ENCODE measurements at places on chromosomes 12 and 14.

DNA sequence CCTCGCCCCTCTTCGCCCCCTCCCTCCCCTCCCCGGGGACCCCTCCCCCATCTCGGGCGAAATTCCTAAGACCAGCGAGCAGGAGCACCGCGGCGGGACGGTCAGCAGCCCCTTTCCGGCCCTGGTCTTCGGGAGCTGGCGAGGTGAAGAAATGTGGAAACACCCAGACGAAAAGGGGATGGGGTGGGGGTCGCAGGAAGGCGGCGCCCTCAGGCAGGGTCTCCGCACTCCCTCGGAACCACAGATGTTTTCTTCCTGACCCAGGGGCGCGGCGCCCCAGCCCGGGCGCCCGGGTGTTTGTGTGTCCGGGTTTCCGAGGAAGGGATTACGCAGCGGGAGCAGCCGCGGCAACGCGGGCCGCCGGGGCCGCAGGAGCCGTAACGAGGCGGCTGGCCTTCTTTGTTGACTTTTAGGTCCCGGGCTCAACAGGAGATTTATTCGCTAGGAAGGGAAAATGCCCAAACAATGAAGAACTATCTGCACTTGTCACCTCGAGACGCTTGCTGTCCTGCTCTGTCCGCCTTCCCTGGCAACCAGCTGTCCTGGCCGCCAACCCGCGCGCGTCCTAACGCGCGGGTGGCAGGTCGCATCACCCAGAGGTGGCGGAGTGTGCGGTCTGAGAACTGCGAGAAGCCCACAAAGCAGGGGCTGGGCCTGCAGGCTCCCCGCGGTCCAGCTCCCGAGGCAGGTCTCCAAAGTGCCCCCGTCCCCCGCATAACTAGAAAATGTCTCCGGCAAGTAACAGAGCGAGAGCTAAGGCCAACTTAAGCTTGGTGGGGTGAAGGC is 7.0 kb downstream of the FOXA1 start:
- DNase-seq = no peak

DNA sequence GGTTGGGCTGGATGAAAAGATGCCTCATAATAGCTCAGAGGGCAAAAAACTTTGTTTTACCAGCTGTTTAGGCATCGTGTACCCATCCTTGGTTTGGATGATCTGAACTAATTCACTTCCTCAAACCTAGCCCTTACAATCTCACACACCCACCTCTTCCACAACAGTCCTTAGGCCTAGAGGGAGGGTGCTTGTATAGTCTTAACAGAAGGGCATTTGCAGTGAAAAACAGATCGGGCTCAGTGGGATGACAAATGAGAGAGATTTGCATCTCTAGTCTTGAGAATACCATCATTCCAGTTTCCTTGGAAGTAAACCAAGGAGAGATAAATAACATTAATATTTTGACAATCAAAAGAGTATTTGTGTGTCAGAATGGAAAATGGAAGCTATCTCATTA is 11.0 kb downstream of the SLCO1A2 start:
- DNase-seq = no peak

GRCh38 chr12:13079440-13079906 is 24.0 kb downstream of the GSG1 start:
- DNase-seq = no peak

- no peak for DNase-seq
Measured at GRCh38 chr14:99645545-99646505, 896 bp downstream of the HHIPL1 start.

- DNase-seq = no peak
Measured at GRCh38 chr12:12491606-12492005, 71.1 kb downstream of the DUSP16 start.

DNA sequence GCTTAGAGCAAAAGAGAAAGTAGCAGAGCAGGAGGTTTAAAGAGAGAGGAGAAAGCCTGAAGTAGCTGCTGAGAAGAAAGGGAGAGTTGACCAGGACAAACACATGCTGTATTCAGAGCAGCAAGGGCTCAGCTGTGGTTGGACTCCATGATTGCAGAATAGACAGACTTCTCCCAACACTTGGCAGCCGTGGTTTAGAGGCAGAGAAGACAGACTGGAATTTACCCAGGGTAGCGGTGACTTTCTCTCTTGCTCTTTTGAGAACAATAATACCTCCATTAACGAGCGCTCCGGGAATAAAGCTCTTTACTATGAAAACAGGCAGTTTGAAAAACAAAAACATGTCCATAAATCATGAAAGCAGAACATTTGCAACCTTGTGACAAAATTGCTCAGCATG is 21.4 kb upstream of the IGF1 start:
- no peak for DNase-seq

GRCh38 chr14:104106471-104106991 is 21.0 kb downstream of the ASPG start:
- no peak for DNase-seq

DNA sequence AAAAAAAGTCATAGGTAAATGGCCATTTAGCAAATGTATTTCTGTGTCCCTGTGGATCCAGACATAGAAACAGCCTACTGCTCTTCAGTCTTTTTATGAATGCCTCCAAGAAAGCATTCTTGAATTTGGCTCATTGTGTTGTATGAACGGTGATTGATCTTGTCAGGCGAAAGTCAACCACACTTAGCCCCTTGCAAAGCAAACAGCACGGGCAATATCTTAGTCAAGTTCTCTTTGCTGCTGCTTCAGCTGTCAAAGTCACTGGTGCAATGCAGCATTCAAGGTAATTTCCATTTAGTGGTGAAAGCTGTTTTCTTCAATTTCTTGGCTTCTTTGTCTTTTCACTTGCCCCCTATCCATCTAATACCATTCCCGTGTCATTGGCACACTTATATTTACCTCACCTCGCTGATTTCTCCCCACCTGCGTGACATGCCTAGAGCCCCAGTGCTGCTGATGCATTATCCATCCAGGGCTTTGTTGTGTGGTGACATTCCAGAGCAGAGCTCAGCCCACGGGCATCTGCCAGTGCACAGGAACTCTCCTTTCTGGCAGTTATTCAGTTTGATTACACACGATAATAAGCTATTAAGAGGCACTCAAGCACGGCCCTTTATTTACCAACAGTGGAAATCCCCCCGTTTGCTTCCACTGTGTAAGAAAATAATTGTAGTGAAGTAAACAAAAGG is 362.3 kb upstream of the NOVA1 start:
- no peak for DNase-seq

GRCh38 chr12:105803292-105803691 is 335.5 kb downstream of the NUAK1 start:
- DNase-seq = no peak

Data from activated T-cell treated with anti-CD3 and anti-CD28 coated beads for 4 hours (primary cell).